Trophoblast cell (in vitro differentiated cells and primary cell): ENCODE measurements at places on chromosomes 6 and 20.
A peak's percentile ranks its signal among the peaks of the same experiment; 100 is the strongest.

GRCh38 chr20:42161228-42161829, 543.2 kb upstream of the CHD6 start:
- no peaks in the 10 kb centered on the region for H3K36me3 ChIP-seq
- no peaks in the 10 kb centered on the region for H3K27me3 ChIP-seq
- H3K4me3 ChIP-seq = no peak overlapping the region
- H3K27ac ChIP-seq = no peak overlapping the region
- H3K4me1 ChIP-seq = no peaks in the 10 kb centered on the region

GRCh38 chr6:53830366-53830765, 35.6 kb downstream of the LRRC1 start:
- DNase-seq = no peak
- H3K27me3 ChIP-seq = no peaks in the 10 kb centered on the region
- no peak overlapping the region for H3K27ac ChIP-seq
- no peak overlapping the region for H3K4me3 ChIP-seq
- H3K4me1 ChIP-seq = peaks cover 4% of the 10 kb centered on the region

GRCh38 chr6:82712826-82713225, 349.2 kb downstream of the TPBG start:
- H3K27me3 ChIP-seq = no peaks in the 10 kb centered on the region
- no peaks in the 10 kb centered on the region for H3K4me1 ChIP-seq
- no peak overlapping the region for H3K27ac ChIP-seq

- no peaks in the 10 kb centered on the region for H3K36me3 ChIP-seq
- peaks cover 3% of the 10 kb centered on the region for H3K4me1 ChIP-seq
- DNase-seq = no peak
- H3K27ac ChIP-seq = no peak overlapping the region
- no peak overlapping the region for H3K4me3 ChIP-seq
- no peaks in the 10 kb centered on the region for H3K27me3 ChIP-seq
Measured at GRCh38 chr6:44723439-44724197, 336.1 kb downstream of the CDC5L start.

DNA sequence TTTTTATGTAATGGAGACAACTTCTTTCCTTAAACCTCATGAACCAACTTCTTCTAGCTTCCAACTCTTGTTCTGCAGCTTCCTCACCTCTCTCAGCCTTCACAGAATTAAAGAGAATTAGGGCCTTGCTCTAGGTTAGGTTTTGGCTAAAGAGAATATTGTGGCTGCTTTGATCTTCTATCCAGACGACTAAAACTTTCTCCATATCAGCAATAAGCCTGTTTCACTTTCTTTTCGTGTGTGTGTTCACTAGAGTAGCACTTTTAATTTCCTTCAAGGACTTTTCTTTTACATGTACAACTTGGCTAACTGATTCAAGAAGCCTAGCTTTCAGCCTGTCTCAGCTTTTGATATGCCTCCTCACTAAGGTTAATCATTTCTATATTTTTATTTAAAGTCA, 596.1 kb upstream of the NRSN1 start:
- H3K36me3 ChIP-seq = no peaks in the 10 kb centered on the region
- H3K27ac ChIP-seq = no peak overlapping the region
- no peaks in the 10 kb centered on the region for H3K27me3 ChIP-seq
- DNase-seq = no peak
- no peak overlapping the region for H3K4me3 ChIP-seq

- no peaks in the 10 kb centered on the region for H3K27me3 ChIP-seq
- H3K27ac ChIP-seq = peak overlapping the region; percentile 24
- H3K36me3 ChIP-seq = peaks cover 83% of the 10 kb centered on the region
- no peak overlapping the region for H3K4me3 ChIP-seq
Measured at GRCh38 chr20:37382482-37383120, 36.7 kb downstream of the SRC start.

GRCh38 chr6:112144145-112144926, 56.9 kb downstream of the FAM229B start:
- H3K4me1 ChIP-seq = no peaks in the 10 kb centered on the region
- DNase-seq = no peak
- H3K4me3 ChIP-seq = no peak overlapping the region
- no peak overlapping the region for H3K27ac ChIP-seq
- H3K27me3 ChIP-seq = no peaks in the 10 kb centered on the region
- no peaks in the 10 kb centered on the region for H3K36me3 ChIP-seq

DNA sequence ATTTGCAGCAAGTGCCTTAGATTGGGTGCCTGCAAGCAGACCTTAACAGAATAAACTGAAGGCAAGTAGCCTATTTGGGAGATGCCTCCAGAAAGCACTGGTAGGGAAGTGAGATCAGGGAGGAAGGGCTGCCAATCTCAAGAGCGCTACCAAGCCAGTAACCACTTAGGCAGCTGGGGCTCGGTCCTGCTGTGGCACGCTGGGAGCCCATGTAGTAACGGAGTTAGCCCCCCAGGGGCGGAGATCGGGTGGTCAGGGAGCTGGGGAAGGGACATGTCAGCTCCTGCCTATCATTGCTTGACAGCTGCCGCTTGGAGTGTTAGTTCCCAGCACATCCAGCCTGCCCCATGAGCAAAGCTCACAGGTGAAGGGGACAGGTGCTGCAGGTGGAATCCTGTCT, 127.0 kb downstream of the CEBPB start:
- H3K4me3 ChIP-seq = no peak overlapping the region
- no peak for DNase-seq
- H3K36me3 ChIP-seq = no peaks in the 10 kb centered on the region
- no peaks in the 10 kb centered on the region for H3K27me3 ChIP-seq

GRCh38 chr20:9458138-9458796, 56.1 kb upstream of the LAMP5 start:
- no peak for DNase-seq
- H3K4me1 ChIP-seq = no peaks in the 10 kb centered on the region
- H3K27me3 ChIP-seq = no peaks in the 10 kb centered on the region
- no peaks in the 10 kb centered on the region for H3K36me3 ChIP-seq
- H3K4me3 ChIP-seq = no peak overlapping the region
- no peak overlapping the region for H3K27ac ChIP-seq

- no peak overlapping the region for H3K4me3 ChIP-seq
- no peaks in the 10 kb centered on the region for H3K27me3 ChIP-seq
- H3K4me1 ChIP-seq = peaks cover 4% of the 10 kb centered on the region
- no peak for DNase-seq
- no peaks in the 10 kb centered on the region for H3K36me3 ChIP-seq
Measured at GRCh38 chr6:44681761-44682160, 294.3 kb downstream of the CDC5L start.

GRCh38 chr20:6081236-6081635, 27.4 kb upstream of the LRRN4 start:
- H3K27me3 ChIP-seq = no peaks in the 10 kb centered on the region
- no peak overlapping the region for H3K27ac ChIP-seq
- no peak for DNase-seq
- H3K4me3 ChIP-seq = no peak overlapping the region
- peaks cover 29% of the 10 kb centered on the region for H3K36me3 ChIP-seq
- H3K4me1 ChIP-seq = no peaks in the 10 kb centered on the region

- no peak overlapping the region for H3K27ac ChIP-seq
- H3K4me3 ChIP-seq = no peak overlapping the region
- no peaks in the 10 kb centered on the region for H3K27me3 ChIP-seq
Measured at GRCh38 chr6:43849844-43850243, 79.8 kb downstream of the VEGFA start.

- no peak overlapping the region for H3K4me3 ChIP-seq
- no peaks in the 10 kb centered on the region for H3K27me3 ChIP-seq
- H3K4me1 ChIP-seq = no peaks in the 10 kb centered on the region
- no peaks in the 10 kb centered on the region for H3K36me3 ChIP-seq
- no peak for DNase-seq
- no peak overlapping the region for H3K27ac ChIP-seq
Measured at GRCh38 chr6:22709803-22710202, 140.4 kb downstream of the HDGFL1 start.

DNA sequence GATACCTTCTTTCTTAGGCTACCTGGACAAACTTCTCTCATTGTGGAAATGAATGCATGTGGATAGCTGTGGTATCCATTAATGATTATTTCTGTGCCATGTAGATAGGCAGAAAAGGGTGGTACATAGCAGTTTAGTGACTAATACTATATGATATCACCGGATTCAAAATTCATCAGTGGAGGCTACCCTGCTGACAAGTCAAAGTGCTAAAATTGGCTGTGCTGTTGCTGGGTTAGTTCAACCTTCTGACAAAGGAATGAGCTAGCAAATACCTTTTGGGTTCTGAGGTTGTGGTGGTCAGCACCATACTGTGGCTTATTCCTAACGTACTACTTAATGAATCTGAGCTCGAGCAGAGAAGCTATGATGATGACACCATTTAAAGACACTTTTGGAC, 109.1 kb downstream of the TFAP2B start:
- no peaks in the 10 kb centered on the region for H3K27me3 ChIP-seq
- H3K4me1 ChIP-seq = no peaks in the 10 kb centered on the region
- no peak overlapping the region for H3K4me3 ChIP-seq
- DNase-seq = no peak

DNA sequence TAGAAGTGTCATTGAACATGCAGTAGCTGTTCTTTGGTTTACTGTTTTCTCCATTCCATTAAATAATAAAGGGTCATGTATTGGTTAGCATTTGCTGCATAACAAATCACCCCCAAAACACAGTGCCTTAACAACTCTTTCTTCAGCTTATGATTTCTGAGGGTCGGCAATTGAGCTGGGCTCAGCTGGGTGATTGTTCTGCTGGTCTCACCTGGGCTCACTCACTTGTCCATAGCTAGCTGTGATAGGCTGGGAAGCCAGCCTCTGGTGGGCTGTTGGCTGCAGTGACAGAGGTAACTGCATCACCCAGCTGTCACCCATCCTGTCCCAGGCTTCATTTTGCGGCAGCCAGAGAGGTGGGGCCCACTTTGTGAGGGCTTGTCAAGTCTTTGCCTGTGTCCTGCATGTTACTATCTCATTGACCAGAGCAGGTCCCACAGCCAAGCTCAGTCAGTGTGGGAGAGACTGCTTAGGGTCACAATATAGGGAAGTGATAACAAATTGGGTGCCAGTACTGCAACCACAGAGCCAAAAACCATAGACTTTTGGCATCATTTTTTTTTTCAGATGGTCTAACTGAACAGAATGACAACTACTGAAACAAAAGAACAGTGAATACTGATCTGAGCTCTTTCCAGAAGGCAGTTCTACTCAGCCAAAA, 76.9 kb downstream of the SYNDIG1 start:
- no peak overlapping the region for H3K4me3 ChIP-seq
- DNase-seq = no peak
- H3K36me3 ChIP-seq = no peaks in the 10 kb centered on the region
- no peaks in the 10 kb centered on the region for H3K4me1 ChIP-seq
- H3K27me3 ChIP-seq = no peaks in the 10 kb centered on the region
